Testis (tissue), 5 donors: ENCODE measurements at places on chromosomes 4 and X. TPM values are rescaled to one million over a fixed set of nuclear protein-coding genes. Genes with fewer than 3 reads are reported as not detected.

GRCh38 chr4:80184825-80185756 lies 12.2 kb upstream of the PRDM8 start:
- no peak for DNase-seq

Gene PLAC8
- 0.55 TPM for total RNA-seq

DNA sequence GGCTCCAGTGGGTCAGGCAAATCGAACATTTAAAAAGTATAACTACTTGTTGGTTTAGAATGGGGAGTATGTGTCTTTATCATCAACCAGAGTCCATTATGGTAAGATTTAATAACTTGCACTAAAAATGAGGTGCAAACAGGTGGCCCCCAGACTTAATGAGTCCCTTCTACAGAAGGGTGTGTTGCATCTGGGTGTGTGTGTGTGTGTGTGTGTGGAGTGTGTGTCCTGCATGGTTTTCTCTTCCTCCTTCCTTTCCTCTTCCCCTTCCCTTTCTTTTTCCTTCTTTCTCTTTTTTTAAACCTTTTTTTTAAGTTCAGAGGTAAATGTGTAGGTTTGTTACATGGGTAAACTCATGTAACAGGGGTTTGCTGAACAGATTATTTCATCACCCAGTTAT lies 53.7 kb downstream of the GPRIN3 start:
- DNase-seq, result no peak

Gene MBNL3
- 319 TPM for total RNA-seq

- no peak for DNase-seq
Measured at GRCh38 chrX:114071412-114071811, 512.5 kb upstream of the HTR2C start.

Gene AP1AR
- 29.4 TPM for total RNA-seq

GRCh38 chr4:8410641-8411271 lies 29.8 kb downstream of the ACOX3 start:
- peak; percentile 77 for DNase-seq

- no peak for DNase-seq
Measured at GRCh38 chr4:76504613-76505465, 69.8 kb downstream of the SHROOM3 start.

Gene RBMXL3
- total RNA-seq, result 4.6 TPM

GRCh38 chr4:143711543-143712154 lies 11.2 kb upstream of the FREM3 start:
- DNase-seq, result no peak

Gene SPINK2
- total RNA-seq, result 251 TPM

DNA sequence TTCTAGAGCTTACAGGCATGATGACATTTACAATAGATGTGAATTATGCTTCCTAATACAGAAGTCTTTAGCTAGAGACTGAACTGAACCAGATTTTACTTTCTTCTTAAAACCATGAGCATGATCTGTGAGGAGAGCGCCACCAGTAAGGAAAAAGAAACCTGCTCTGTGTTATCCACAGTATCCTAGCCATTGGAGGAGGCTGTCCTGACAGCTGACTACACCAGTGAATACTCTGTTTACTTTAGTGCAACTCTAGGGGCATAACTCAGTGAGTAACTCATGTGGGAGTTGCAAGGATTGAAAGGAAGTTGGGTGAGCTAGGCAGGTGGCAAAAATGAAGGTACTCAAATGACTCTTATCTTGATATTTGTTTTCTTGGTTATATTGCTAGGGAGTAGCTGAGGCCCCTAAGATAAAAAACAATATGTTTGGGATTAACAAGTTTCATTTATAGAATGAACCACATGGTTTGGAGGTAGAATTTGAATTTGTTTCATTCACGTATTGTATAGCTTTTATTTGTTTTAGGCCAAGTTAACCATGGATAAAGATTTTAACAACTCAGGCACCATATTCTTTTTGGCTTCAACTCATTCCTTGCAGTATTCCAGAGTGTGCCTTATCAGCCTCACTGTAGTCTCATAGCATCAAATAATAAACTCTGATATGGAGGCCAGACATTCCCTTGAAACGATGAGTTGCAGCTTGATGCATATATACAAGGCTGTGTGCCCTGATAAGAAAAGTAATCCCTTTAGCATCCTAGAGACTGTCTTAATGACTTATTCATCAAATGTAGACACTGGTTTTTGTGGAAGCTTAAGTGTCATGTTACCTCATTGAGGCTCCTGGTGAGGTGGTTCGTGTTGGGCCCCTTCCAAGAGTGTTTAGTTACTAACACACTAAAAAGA lies 2.5 kb downstream of the BMP3 start:
- no peak for DNase-seq

DNA sequence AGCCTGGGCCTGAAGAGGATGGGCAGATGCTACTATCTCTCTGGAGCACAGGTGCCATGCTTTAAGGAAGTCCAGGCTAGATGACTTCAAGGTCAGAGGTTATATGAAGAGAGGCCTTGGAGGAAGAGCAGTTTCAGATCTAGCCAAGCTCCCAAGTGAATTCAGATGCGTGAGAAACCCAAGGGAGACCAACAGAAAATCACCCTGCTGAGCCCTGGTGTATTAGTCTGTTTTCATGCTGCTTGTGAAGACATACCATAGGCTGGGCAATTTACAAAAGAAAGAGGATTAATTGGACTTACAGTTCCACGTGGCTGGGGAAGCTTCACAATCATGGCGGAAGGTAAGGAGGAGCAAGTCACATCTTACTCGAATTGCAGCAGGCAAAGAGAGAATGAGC lies 47.8 kb upstream of the LGI2 start:
- DNase-seq, result no peak

DNA sequence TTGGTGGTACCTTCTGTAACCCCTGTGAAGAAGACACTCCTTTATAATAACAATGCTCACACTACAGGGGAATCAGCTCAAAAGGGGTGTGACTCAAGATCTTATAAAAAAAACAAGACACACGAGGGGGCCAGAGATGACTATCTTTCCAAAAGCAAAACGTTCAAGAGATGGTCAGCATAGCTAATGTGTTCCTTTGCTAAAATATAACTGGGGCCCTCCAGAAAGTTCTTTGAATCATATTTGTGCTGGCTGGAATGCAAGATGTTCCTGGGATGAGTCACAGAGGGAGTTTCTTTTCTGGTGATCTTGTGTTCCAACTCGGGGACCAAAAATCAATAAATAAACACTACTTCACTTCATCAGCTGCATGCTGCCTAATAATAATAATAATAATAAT lies 46.5 kb downstream of the RAI2 start:
- DNase-seq, result no peak

DNA sequence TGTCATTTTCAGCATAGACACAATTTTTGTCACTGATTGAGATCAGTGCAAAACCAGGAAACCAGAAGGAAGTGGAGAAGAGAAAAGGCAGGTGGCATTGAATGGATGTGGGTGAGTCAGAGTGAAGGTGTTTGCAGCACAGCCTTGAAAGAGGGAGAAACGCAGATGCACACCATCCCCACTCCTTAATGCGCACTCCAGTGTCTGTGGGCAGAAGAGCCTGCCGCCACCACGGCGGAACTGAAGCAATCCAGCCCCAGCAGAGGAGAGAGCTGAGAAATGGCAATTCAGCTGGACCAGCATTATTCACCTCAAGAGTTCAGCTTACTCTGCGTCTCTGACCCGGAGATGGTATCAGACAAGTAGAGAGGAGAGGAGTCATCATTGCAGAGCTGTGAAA lies 393.1 kb upstream of the FRG1 start:
- DNase-seq, result no peak

Gene DMD
- 34.1 TPM for total RNA-seq

Gene CAPN6
- 2.8 TPM for total RNA-seq

GRCh38 chr4:19993242-19993641 lies 258.5 kb upstream of the SLIT2 start:
- no peak for DNase-seq

DNA sequence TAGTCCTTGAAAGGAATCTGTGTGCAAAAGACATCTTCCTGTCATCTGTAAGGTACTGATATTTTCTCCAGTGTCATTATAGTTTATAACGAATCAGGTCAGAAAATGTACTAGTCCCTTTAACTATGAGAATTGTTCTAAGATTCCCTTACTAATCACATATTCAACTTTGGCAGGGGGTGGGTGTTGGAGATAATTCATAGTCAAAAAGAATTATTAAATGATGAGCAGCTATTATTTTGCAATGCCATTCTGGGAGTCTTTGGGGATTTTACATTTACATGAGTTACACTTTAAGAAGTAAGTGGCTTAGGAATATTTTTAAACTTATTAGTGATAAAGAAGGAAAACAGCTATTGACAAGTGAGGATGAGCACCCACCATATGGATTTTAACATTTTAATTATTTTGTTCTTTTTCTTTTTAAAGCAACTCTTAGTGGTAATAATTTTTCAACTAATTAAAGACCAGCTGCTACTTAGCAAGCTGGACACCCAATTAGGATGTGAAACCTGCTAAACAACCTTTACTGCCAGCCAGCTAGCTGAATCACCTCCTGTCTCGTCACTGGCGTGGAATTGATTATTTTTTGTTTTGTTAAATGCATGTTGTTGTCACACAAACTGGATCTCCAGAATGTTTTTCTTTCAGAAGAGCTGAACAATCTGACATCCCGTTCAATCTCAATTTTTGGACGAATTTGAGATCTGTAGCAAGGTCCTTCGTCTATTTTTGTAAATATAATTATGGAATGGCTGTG lies 219.2 kb downstream of the ARAP2 start:
- no peak for DNase-seq

- DNase-seq, result no peak
Measured at GRCh38 chrX:69109706-69110105, 55.5 kb downstream of the PJA1 start.

GRCh38 chrX:73076838-73077237 lies 2.5 kb downstream of the PABPC1L2A start:
- no peak for DNase-seq

DNA sequence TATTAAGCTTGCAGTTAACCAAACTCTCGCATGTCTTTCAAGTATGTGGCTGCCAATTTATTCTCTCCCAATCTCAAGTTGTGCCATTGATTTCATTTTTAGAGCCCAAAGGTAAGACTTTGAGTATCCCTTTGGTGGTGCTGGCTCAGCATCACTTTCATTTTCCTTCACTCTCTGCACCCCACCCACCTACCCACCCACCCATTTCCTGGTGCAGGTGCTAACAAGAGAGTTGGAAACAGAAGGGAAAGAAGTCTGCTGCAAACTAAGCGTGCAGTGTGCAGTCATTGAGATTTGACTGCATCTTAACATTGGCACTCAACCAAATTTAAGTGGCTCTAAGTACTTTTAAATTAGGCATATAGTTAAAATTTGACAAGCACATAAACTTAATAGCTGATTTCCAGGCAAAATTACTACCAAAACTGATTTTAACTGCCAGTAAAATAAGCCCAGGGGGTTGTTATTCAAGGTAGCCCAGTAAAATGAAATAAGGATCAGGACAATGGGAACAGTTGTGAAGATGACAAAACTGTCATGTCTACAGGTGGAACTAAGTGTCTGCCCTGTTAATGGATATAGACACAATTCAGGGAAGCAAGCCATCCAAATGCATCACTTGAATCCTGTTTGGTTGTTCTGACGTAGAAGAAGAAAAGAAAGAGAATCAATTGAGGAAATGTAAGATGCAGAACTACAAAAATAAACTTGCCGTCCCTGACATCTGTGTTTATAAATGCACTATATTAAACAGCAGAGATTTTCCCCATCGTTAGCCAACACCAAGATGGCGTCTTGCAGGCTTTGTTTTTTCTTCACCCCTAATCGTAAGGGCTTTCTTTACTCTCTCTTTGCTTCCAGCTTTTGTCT lies 184.2 kb downstream of the KDR start:
- no peak for DNase-seq

Gene IQSEC2
- 15.6 TPM for total RNA-seq

DNA sequence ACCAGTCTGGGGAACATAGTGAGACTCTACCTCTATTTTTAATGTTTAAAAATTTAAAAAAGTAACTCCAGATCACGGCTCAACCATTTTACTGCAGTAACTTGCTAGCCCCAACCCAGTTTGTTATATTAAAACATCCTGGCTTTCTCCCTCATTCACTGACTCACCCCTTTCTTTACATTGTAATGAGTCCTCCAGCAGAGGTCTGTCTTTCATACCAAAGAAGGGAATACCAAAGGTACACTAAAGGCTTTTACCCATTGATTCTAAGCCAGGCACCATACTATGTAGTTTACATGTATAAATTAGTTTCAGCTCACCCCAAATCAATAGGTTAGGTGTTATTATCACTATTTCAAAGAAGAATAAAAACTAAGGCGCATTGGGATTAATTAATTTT lies 286.9 kb downstream of the PACRGL start:
- no peak for DNase-seq

- no peak for DNase-seq
Measured at GRCh38 chr4:97235521-97235920, 907.8 kb downstream of the STPG2 start.

GRCh38 chr4:77445823-77446222 lies 159.8 kb upstream of the CXCL13 start:
- DNase-seq, result no peak

Gene FABP2
- not detected for total RNA-seq

- no peak for DNase-seq
Measured at GRCh38 chr4:143253166-143253565, 68.4 kb downstream of the USP38 start.

DNA sequence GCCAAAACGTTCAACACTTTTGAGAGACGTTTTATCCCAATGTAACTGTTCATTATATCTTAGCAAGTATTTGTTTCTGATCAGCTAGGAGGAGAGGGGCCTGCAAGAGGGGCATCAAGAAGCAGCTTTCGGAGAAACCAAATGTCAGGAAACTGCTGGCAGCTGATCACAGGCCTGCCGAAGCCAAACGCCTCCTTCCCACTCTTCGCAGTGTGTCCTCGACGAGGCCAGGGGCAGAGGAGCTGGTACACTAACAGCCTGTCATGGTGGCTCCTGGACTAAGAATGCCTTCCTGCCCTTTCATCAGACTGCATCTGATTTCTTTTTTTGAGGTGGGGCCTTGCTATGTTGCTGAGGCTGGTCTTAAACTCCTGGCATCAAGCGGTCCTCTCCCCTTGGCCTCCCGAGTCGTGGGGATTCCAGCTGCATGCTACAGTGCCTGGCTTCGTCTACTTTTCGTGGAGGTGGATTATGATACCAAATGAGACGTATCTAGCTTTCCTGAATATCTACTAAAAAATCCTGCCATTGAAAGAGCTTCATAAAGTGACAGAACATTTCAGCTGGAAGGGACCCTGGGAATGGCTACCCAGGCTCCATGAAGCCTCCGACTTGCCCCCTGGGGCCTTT lies 134.8 kb downstream of the AFAP1 start:
- DNase-seq, result no peak

DNA sequence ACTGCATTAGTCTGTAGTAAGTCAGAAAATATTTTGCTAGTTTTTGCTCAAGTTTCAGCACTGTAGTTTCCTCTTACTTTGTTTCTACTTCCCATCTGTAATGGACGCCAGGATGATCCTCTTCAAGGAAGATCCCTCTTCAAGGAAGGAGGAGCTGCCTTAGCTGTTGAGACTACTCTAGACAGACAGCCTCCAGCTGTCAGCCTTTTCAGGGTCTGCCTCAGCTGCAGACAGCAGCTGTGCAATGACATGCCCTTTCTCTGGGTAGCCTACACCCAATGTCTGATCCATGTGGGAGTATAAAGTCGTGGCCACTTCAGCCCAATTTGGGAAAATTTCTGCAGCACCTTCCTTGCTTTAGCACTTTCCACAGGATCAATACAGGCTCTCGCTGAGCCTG lies 281.0 kb upstream of the MAOA start:
- no peak for DNase-seq
